A549 treated with ZK216348 at 1 μM for 4 hours (cell line): ENCODE measurements at places on chromosomes 7 and 10. TPM values are rescaled to one million over a fixed set of nuclear protein-coding genes. Genes with fewer than 3 reads are reported as not detected.

The UTF1 gene
- not detected in 5 replicates for total RNA-seq

The UBTD1 gene
- total RNA-seq = 11.2 to 21.6 TPM (median 19.1 TPM) in 5 replicates

The CADPS2 gene
- 0.06 TPM in 1 of 5 replicates, not detected in the others for total RNA-seq

The PLCE1 gene
- 4.9 to 7.8 TPM (median 6.8 TPM) in 5 replicates for total RNA-seq

The PRSS37 gene
- not detected in 5 replicates for total RNA-seq

The CTAGE8 gene
- not detected in 5 replicates for total RNA-seq

The JCAD gene
- 9.8 to 12.4 TPM (median 10.2 TPM) in 5 replicates for total RNA-seq

The NKX1-2 gene
- total RNA-seq = 0.07 TPM in 1 of 5 replicates, not detected in the others

The FOXP2 gene
- not detected in 5 replicates for total RNA-seq

The PNLIPRP3 gene
- not detected in 5 replicates for total RNA-seq

The PNLIPRP1 gene
- not detected in 5 replicates for total RNA-seq

The ACTR3C gene
- not detected in 5 replicates for total RNA-seq

The PLXDC2 gene
- 0.09 TPM in 1 of 5 replicates, not detected in the others for total RNA-seq

The MMP21 gene
- total RNA-seq = not detected in 5 replicates

The ATG9B gene
- total RNA-seq = 0.25 to 0.94 TPM (median 0.43 TPM) in 5 replicates

The ZFAND4 gene
- total RNA-seq = 3.9 to 6.6 TPM (median 5.2 TPM) in 5 replicates
